ENCODE measurements at places on chromosomes 5 and 9.

GRCh38 chr5:2183154-2184025 lies 300.7 kb upstream of the IRX4 start:
- H3K4me1 ChIP-seq, result no peaks in the 10 kb centered on the region
- DNase-seq, result no peak
- H3K36me3 ChIP-seq, result no peaks in the 10 kb centered on the region
- no peak overlapping the region for H3K4me3 ChIP-seq
- no peak overlapping the region for H3K27ac ChIP-seq

DNA sequence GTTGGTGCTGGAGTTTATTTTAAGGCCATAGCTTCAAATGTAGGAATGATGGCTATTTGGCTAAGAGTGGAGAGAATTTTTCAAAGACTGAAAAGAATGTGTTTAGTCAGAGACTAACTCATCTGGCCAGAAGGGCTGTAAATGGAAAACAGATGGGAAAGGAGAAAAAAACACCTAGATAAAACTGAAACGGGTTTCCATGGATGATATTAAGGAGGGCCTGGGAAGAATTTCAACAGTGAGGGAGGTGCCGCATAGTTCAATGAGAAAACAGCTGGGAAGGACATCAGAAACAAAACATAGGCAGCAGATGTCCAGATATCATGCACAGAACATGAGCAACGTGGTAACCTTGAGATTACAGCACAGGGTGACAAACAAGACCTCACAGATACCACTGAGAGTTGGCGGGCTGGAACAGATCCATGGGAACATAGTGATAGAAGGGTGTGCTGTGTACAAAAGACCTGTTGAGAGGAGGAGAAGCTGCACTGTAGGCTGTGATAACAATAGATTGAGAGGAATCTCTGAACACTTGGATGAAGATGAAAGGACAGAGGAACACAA lies 31.2 kb upstream of the RAD23B start:
- no peak overlapping the region for H3K4me3 ChIP-seq
- peak; percentile 78 for DNase-seq
- H3K27me3 ChIP-seq, result no peaks in the 10 kb centered on the region
- H3K36me3 ChIP-seq, result no peaks in the 10 kb centered on the region

- no peak overlapping the region for H3K4me3 ChIP-seq
- H3K4me1 ChIP-seq, result no peaks in the 10 kb centered on the region
- no peaks in the 10 kb centered on the region for H3K36me3 ChIP-seq
- DNase-seq, result no peak
- H3K27me3 ChIP-seq, result no peaks in the 10 kb centered on the region
Measured at GRCh38 chr5:89823046-89823445, 586.5 kb downstream of the CETN3 start.

GRCh38 chr9:110847671-110848070 lies 179.1 kb downstream of the MUSK start:
- H3K36me3 ChIP-seq, result no peaks in the 10 kb centered on the region
- H3K4me1 ChIP-seq, result peaks cover 23% of the 10 kb centered on the region
- no peak overlapping the region for H3K27ac ChIP-seq
- H3K4me3 ChIP-seq, result no peak overlapping the region
- no peaks in the 10 kb centered on the region for H3K27me3 ChIP-seq
- DNase-seq, result no peak

- no peaks in the 10 kb centered on the region for H3K36me3 ChIP-seq
- no peaks in the 10 kb centered on the region for H3K4me1 ChIP-seq
- H3K4me3 ChIP-seq, result peak overlapping the region; percentile 19
- H3K27ac ChIP-seq, result peak overlapping the region; percentile 61
Measured at GRCh38 chr5:125411071-125411743, 664.8 kb upstream of the ZNF608 start.

DNA sequence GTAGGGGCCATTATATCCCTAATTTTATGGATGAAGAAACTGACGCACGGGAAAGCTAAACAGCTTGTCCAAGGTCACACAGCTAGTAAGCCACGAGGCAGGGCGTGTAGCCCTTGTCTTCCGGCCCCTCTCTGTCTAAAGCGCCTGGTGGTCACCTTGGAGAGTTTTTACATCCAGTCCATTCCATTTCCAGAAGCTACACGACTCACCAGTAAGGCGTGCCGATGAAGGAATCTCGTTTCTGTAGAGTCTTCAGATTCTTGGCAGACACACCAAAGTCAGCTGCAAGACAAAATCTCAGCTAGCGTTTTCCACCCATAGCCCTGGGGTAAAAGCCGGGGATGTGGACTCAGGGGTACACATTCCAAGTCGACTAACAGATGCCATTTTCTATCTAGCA lies 80.5 kb downstream of the STK10 start:
- H3K36me3 ChIP-seq, result peaks cover 33% of the 10 kb centered on the region
- peak overlapping the region; percentile 37 for H3K27ac ChIP-seq
- no peak overlapping the region for H3K4me3 ChIP-seq
- peaks cover 17% of the 10 kb centered on the region for H3K4me1 ChIP-seq

DNA sequence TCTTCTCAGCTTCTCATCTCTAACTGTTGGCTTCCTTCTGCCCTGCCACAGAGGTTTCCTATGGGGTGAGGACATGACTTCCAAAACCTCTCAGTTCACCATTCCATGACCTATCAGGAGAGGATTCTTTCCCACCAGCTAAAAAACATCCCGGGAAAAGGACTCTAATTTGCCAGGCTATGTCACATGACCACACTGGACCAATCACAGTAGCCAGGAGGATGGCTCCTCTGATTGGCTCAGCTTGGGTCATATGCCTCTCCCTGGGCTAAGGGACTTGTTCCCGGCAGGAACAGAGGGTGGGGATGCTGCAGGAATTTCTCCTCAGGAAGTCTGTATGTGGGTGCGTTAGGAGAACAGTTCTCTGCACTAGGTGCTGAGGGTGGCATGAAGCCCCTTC lies 40.3 kb upstream of the XPA start:
- H3K27me3 ChIP-seq, result no peaks in the 10 kb centered on the region
- DNase-seq, result no peak

DNA sequence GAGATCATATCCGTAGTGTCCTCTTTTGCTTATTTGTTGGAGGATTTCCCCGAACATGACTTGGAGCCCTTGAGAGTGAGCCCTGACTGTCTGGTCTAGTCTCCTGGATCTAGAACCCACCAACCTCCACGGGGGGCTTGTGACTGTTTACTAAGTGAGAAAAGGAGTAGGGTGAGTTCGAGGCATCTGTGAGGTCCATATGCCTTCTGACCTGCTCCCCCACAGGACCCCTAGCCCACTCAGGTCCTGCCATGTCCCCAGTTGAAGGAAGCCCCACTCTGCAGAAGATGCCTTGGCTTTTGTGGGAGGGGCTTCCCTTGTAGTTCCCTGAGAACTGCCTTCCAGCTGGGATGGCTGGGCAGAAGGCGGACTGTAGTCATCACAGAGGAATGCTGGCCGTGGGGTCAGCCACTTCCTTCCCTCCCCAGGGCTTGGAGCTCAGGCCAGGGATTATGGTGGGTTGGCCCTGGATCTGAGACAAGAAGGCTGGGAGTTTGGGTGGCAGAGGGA lies 7.0 kb upstream of the IRF1 start:
- no peaks in the 10 kb centered on the region for H3K27me3 ChIP-seq
- peaks cover 42% of the 10 kb centered on the region for H3K4me1 ChIP-seq
- H3K36me3 ChIP-seq, result no peaks in the 10 kb centered on the region
- peak overlapping the region; percentile 46 for H3K4me3 ChIP-seq

DNA sequence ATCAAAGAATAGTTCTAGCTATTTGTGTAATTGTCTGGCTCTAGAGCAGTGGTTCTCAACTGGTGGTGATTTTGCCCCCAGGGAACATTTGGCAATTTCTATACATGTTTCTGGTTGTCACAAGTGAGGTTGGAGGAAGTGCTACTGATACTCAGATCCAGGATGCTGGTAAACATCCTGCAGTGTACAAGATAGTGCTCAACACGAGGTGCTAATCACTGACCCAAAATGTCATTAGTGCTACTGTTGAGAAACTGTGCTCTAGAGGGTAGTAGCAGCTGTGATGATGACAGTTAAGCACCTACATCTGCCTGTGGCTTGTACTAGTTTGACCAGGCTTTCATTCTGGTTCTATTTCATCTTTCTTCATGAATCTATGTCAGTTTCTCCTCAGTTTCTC lies 22.1 kb downstream of the LRRC19 start:
- no peak overlapping the region for H3K4me3 ChIP-seq
- no peaks in the 10 kb centered on the region for H3K36me3 ChIP-seq
- no peaks in the 10 kb centered on the region for H3K27me3 ChIP-seq

DNA sequence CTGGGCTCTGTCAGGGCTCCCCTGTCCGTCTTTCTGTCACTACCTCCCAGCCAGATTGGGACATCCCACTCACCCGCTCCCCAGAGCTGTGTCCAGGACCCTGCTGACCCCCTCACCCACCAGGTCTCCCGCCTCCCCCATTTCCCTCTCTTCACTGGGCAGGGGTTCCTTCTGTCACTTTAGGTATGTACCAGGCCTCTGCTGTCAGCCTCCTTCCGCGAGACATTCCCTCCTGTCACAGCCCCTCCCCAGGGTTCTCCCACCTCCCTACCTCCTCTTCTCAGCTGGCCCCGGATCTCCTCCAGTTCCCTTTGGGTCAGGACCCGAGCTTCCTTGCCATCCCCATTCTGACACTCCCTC lies 488 bp downstream of the POLR1E start:
- peak overlapping the region; percentile 86 for H3K27ac ChIP-seq
- DNase-seq, result no peak
- H3K27me3 ChIP-seq, result no peaks in the 10 kb centered on the region
- no peaks in the 10 kb centered on the region for H3K4me1 ChIP-seq
- no peaks in the 10 kb centered on the region for H3K36me3 ChIP-seq

GRCh38 chr9:136603216-136603615 lies 57.4 kb upstream of the NOTCH1 start:
- H3K27me3 ChIP-seq, result no peaks in the 10 kb centered on the region
- no peak for DNase-seq
- peaks cover 36% of the 10 kb centered on the region for H3K4me1 ChIP-seq
- H3K4me3 ChIP-seq, result no peak overlapping the region

DNA sequence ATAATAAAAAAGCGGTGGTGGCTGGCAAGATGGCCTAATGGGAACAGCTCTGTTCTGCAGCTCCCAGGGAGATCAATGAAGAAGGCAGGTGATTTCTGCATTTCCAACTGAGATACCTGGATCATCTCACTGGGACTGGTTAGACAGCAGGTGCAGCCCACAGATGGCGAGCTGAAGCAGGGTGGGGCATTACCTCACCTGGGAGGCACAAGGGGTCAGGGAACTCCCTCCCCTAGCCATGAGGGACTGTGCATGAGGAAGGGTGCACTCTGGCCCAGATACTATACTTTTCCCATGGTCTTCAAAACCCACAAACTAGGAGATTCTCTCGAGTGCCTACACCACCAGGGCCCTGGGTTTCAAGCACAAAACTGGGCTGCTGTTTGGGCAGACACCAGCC lies 45.6 kb upstream of the PTGER4 start:
- H3K4me3 ChIP-seq, result no peak overlapping the region
- DNase-seq, result no peak
- H3K27me3 ChIP-seq, result no peaks in the 10 kb centered on the region
- H3K4me1 ChIP-seq, result no peaks in the 10 kb centered on the region
- no peak overlapping the region for H3K27ac ChIP-seq

- no peak overlapping the region for H3K4me3 ChIP-seq
- H3K27ac ChIP-seq, result no peak overlapping the region
- no peaks in the 10 kb centered on the region for H3K36me3 ChIP-seq
- peak; percentile 26 for DNase-seq
- H3K4me1 ChIP-seq, result no peaks in the 10 kb centered on the region
Measured at GRCh38 chr9:20884985-20885593, 146.4 kb downstream of the HACD4 start.

- no peaks in the 10 kb centered on the region for H3K27me3 ChIP-seq
- no peaks in the 10 kb centered on the region for H3K4me1 ChIP-seq
- H3K36me3 ChIP-seq, result no peaks in the 10 kb centered on the region
- DNase-seq, result no peak
- H3K4me3 ChIP-seq, result no peak overlapping the region
Measured at GRCh38 chr5:3456121-3456681, 139.4 kb upstream of the IRX1 start.

DNA sequence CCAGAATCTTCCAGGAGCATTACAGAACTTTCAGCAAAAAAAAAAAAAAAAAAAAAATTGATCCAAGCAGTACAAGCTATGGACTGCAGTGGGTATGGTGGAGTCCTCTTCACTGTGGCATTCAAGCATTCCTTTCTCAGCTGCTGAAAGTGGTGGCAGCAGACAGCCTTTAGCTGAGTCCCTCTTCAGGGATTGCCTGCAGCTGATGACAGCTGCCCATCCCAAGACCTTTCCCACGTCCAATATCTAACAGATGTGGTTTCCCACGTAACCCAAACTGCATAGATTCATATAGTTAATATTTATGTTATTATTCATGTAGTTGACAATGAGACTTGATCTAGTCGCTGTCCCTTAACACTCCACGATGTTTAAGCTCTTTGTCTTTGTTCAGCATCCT lies 475.9 kb downstream of the TLE1 start:
- H3K27ac ChIP-seq, result no peak overlapping the region
- DNase-seq, result no peak
- no peaks in the 10 kb centered on the region for H3K4me1 ChIP-seq
- H3K4me3 ChIP-seq, result no peak overlapping the region

GRCh38 chr5:181071257-181071656 lies 31.2 kb downstream of the BTNL9 start:
- no peaks in the 10 kb centered on the region for H3K4me1 ChIP-seq
- no peak overlapping the region for H3K4me3 ChIP-seq
- no peak overlapping the region for H3K27ac ChIP-seq
- no peak for DNase-seq
- H3K27me3 ChIP-seq, result peaks cover 5% of the 10 kb centered on the region

DNA sequence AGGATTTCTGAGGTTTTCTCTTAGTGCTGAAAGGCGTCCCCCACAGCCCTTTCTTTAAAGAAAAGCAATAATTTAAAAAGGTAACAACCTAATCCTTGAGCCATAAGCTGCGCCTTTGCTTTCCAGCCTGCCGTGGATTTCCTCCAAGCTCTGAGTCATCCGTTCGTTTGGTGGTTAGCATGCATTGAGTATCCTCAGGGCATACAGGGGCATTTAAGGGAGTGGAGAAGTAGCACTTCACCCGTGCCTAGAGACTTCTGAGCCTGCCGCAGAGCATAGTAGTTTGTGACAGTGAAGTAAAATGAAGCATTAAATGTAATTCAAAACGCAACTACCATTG lies 892 bp upstream of the TNC start:
- no peaks in the 10 kb centered on the region for H3K4me1 ChIP-seq
- H3K4me3 ChIP-seq, result peak overlapping the region; percentile 30
- H3K27me3 ChIP-seq, result peaks cover 7% of the 10 kb centered on the region
- H3K27ac ChIP-seq, result no peak overlapping the region
